ENCODE measurements at places on chromosomes 1 and 21.
A peak's percentile ranks its signal among the peaks of the same experiment; 100 is the strongest.

GRCh38 chr1:37519613-37520012 is 5.0 kb upstream of the MEAF6 start:
- no peak for DNase-seq

DNA sequence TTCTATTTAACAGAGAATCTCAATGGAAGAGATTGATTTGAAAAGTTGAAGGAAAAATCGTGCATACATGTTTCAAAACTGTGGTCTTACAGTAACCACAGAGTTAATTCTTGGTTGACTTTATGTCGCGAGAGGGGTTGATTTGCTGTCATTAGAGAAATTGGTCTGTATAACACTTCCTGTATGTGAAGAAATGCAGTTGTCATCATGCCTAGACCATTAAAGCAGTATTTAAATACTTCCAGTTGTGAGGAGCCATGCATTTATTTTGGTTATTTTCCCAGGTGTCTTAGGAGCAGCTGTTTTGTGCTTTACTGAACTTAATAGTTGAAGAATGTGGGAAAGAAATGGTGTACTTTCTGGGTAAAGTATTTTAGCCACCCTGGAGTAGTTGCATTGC is 76.2 kb downstream of the NFIA start:
- DNase-seq = no peak

DNA sequence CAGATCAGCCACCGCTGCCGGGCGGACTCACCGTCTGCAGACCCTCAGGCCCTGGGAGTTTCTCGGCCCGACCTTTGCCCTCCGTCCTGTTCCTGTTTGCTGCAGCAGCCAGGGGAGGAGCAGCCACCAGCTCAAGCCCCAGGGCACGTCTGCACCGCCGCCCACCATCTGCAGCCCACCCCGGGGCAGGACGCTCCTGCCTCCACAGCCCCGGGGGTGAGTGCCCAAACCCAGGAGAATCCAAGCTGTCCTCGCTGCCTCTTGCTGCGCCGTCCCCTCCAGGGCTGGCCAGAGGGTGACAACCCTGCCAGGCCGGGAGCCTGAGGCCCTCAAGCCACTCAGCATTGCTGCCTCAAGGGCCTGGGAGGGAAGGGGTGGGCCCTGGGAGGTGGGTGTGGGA is 1.2 kb upstream of the SLC25A34 start:
- DNase-seq = no peak

GRCh38 chr1:161738627-161739287 is 10.8 kb upstream of the DUSP12 start:
- DNase-seq = peak; percentile 18

GRCh38 chr1:175687622-175688415 is 55.6 kb downstream of the TNR start:
- DNase-seq = no peak

DNA sequence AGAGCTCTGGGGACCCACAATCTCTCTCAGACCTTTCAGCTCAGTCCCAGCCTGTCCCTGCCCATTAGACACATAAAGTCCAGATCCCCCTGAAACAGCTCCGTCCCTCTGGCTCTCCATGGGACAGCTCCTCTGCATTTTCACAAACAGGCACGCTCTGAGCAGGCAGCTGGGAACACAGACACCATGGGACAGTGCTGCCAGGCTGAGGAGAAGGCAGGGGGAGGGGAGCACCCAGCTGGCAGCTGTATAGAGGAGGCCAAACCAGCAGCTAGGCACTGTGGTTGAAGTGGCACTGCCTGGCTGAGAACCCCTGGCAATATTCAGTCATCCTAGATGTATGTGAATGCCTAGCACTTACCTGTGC is 2.0 kb downstream of the TMEM63A start:
- DNase-seq = no peak

DNA sequence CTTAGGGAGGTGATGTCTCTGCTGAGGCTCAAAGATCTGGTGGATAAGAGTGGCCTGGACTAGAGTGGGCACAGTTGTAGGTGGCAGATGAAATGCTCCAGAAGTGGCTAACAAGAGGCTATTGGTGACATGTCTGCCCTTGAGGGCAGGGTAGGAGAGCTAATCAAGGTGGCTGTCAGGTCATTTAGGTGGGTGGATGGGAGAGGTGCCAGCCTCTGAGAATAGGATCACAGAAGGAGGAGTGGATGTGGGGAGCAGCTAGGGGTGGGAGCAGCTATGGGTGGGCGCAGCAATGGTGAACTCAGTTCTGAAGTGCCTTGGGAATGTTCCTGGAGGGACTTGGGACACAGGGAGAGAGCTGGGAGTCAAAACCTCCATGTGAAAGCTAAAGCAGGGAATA is 142.0 kb upstream of the GRIK3 start:
- no peak for DNase-seq

DNA sequence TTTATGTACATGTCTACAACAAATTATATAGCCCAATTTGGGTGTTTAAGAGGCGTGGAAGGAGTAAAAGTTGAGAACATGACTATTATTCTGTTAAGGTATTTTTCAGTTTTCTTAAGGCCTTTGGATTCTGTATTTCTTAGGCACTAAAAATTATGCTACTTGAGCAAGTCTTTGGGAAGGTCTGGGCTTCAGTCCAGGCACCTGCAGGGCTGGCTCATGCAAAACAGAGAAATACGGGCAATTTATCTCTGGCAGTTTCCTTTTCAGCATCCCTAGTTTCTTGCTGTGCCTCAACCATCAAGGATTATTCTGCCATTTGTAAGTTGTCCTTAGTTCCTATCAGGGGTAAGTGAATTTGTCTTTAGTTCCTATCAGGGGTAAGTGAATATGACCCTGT is 358.8 kb upstream of the B3GALT2 start:
- no peak for DNase-seq

DNA sequence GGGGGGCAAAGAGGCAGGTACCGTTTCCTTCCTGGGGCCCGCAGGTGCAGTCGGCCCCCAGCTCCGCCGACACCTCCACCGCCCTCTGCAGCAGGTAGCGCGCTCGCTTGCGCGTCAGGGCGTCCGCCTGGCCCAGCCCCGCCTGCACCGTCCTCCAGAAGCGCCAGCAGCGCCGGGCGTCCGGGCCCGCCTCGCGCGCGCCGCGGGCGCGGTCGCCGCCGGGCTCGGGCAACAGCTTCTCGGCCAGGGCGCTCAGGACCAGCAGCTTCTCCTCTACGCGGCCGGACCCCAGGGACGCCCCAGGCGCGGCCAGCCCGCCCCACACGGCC is 863 bp downstream of the TARBP1 start:
- peak; percentile 75 for DNase-seq

DNA sequence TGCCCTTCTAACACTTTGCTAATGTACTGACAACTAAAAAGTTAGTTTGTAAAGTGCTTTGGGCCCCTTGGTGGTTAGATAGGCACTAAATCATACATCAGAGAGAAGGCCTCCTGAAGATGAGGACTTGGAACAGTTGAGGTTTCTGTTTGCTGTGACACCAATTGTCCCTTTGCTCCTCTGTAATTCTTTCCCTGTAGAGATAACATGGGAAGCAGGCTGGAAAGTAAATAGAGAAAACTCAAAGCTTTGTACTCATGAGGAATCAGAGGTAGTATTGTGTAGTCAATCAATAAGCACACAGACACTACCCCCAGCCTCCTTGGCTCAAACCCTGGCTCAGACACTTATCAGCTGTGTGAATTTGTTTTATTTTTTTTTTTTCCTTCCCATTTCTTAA is 31.6 kb upstream of the BARHL2 start:
- no peak for DNase-seq

DNA sequence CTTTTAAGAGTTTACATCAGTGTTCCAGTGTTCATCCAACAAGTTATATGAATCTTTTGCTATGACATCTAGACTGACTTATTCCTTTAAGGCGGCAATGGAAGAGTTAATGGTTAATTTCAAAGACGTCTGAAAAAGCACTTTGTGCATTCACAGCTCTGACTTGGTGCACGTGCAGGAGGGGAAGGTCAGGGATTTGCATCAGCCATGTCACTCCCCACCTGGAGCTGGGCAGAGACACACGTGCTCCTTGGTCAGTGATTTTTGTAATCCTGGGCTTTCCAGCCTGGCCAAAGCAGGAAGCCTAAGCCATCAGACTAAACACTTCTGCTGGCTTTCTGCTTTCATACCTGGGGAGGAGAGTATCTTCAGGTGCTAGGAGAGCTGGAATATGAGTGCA is 96.3 kb downstream of the ST3GAL3 start:
- DNase-seq = no peak

DNA sequence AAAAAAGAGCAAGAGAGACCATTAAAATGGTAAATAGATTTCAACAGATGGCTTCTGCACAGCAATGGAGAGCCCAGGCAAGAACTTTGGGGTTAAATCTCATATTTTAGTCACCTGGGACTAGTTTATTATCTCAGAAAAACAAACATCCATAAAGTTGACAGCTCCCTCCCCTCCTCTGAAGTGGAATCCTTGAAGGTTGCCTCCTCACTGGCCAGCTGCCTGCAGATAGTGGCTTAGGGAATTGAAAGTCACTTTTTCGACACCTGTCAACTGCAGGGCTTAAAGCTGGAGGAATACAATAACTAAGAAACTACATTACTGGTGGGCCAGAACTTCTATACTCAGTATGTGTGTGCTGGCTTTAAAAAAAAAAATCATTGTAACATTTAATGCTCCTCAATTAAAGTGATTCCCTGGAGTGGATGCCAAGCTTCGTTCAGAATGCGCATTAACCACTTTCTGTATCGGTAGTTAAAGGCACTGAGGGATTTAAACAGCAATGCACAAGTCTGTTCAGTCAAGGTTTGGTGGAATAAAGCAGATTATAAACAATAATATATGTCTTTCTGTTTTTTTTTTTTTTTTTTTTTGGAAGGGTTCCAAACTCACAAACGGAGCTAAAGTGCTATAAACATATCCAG is 52.5 kb downstream of the LHX4 start:
- no peak for DNase-seq

- DNase-seq = peak; percentile 63
Measured at GRCh38 chr1:202069662-202070061, 53.1 kb upstream of the GPR37L1 start.

GRCh38 chr1:214446772-214447556 is 104.4 kb downstream of the PTPN14 start:
- no peak for DNase-seq

GRCh38 chr1:85445906-85446305 is 19.1 kb downstream of the DDAH1 start:
- DNase-seq = no peak

DNA sequence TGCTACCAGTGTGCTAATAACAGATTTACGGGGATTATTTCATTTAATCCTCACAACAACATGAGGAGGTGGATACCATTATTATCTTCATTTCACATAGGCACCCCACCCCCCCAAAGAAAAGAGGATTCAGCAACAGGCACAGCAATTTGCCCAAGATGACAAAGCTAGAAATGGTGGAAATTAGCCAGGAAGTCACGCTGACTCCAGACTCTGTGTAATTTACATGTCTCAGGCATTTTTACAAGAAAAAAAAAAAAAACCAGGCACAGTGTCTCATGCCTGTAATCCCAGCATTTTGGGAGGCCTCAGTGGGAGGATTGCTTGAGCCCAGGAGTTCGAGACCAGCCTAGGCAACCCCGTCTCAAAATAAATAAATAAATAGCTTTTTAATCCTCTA is 37.5 kb upstream of the PRDM2 start:
- no peak for DNase-seq

DNA sequence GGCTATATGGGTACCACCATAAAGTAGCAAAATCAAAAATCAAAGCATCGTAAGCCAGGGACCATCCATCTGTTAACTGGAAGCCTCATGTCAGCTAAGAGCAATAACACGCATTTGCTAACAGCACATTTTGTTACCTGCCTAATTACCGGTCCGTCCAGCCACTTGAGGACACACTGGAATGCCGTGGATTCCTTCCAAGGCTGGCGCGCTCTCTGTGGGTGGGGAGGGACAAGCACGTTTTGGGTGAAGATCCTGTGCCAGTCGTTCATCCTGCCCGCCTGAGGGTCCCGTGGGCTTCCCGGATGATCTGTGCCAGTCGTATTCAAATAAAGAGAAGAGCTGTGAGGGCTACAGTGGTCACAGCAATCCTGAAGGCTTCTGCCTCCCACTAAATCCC is 6.2 kb downstream of the NPHP4 start:
- DNase-seq = no peak

DNA sequence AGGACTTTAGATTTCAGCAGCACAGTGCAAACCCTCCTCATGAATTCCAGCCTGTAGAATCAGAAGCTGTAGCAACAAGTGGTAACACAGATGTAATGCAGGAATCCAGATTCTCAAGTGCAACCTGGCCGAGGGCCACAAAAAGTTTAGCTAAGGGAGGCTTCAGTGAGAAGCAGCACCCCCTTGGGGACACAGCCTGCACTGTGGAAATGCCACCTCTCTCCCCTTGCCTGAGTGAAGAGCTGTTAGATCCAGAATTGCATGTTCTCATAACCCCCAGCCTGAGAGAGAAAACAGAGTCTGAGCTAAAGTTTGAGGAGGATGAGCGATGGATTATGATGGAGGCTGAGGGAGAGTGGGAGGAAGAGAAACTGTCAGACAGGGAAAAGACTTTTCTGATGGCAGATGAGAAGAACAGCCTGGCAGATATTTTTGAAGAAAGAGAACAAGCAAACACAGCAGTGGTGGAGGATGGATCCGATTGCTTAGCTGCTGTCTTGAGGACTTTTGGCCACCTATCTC is 80.5 kb upstream of the BMP8A start:
- DNase-seq = peak; percentile 8

GRCh38 chr1:196887515-196888239 is at the start of gene CFHR4:
Gene CFHR4, plus strand, starts transcription at chr1:196888052. Its CDS starts 99 bp downstream, at chr1:196888151.
- no peak for DNase-seq

DNA sequence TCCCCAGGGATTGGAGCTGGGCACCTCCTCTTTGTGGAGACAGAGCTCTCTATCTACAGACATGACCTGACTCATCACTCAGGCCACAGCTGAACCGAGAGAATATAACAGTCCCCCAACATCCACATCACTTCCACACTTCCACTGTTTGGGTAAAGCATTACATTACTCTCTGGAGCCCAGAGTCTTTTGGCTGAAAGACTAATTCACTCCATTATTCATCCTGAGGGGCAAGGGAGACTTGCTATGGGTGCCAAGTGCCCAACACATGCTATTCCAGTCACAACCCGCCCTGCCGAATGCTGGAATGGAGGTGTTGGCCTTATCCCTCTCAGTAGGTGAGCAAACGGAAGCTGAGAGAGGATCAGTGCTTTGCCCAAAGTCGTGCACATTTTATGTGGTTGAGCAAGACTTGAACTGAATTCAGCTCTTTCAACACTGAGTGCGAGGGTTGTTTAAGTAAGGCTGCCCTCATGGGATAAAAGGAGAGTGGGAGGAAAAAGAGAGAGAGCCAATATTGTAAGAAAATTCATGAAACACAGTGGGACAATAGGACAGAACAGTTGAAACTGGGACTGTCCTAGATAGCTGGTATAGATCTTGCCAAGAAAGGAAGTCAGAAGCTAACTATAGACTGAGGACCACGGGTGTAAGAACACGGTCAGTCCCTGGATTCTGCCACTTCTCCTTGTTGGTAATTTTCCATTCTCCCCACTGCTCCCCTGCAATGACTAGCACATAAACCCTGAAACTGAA is 13.5 kb upstream of the CHI3L1 start:
- no peak for DNase-seq
